ENCODE measurements at places on chromosomes 5 and 9.

- no peak for DNase-seq
Observed at GRCh38 chr9:126367616-126368015, 41.0 kb downstream of the MVB12B start.

DNA sequence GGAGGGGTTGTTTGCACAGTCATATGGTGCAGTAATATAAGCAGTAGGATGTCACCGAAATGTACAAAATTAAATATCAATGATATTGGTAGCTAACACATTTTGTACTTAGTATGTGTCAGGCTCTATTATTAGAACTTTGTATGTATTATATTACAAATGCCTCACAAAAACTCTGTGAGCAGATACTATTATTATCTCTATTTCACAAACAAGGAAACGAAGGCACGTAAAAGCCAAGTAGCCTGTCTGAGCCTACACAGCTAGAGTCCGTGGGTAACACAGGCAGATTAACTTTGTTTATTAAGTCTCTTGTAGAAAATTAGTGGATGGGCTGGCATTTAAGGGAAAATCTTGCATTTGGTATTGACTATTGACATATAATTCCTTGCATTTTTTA is 284.3 kb upstream of the DAB2 start:
- DNase-seq: no peak

- peak; percentile 41 for DNase-seq
Observed at GRCh38 chr9:91843623-91844148, 106.3 kb downstream of the ROR2 start.

DNA sequence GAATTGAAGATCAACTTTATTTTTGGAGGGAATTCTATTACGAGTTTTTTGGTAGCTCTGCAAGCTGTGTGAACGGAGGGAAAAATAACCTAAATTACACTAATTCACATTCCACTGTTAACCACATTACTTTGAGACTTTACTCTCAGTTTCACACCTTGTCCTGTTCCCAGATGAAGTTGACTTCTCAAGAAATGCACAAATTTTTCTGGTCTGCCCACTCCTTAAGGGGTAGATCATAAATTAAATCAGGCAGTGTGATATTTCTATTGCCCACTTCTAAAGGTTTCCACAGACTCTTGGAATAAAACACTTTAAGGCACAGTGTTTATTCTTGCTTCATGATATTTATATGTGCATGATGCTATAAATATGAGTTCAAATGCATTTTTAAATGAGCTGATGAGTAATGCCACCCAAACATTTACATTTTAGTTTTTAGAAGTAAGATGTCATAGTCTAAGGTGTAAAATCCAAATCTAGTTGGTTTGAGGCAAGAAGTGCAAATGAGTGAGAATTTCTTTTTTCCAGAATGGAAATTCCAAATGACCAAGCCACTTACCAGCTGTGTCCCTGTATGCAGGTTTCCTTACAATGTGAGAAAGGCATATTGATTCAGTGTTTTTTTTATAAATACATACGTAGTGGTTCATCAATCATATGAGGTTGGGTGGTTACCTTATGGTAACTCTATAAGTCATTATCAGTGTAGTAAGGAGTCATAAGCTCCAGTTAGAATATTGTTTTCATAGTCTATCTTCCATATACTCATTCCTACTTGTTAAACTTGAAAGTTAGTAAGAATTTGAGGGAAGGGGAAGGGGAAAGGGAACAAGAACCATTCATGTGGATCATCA is 437.7 kb upstream of the MEF2C start:
- no peak for DNase-seq

DNA sequence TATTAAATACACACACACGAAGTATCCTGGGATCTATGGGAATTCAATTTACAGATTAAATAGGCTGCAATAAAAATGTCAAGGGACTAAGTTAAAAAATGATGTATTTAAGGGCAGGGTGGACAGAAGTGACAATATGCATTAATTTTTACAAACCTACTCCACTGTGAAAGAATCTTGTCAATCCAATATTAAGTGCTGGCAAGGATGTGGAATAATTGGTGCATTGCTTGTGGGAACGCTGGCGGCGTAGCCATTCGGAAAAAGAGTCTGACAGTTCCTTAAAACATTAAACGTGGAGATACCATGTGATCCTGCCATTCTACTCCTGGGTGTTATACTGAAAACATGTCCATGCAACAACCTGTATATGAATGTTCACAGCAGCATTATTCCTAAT is 4.2 kb downstream of the CDC14B start:
- DNase-seq: no peak

DNA sequence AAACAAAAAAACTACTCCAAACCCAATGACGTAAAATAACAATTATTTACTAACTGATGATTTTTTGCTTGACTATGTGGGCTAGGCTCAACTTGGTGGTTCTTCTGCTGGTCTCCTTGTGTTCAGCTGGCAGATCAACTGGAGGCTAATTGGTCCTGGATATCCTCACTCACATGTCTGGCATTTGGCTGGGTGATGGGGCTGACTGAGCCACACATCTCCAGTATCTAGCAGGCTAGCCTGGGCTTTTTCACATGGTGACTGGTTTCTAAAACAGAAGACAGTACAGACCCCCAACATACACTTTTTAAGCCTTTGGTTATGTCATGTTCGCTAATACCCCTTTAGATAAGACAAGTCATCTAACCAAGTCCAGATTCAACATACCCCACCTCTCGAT is 104.7 kb upstream of the PRRC1 start:
- no peak for DNase-seq

DNA sequence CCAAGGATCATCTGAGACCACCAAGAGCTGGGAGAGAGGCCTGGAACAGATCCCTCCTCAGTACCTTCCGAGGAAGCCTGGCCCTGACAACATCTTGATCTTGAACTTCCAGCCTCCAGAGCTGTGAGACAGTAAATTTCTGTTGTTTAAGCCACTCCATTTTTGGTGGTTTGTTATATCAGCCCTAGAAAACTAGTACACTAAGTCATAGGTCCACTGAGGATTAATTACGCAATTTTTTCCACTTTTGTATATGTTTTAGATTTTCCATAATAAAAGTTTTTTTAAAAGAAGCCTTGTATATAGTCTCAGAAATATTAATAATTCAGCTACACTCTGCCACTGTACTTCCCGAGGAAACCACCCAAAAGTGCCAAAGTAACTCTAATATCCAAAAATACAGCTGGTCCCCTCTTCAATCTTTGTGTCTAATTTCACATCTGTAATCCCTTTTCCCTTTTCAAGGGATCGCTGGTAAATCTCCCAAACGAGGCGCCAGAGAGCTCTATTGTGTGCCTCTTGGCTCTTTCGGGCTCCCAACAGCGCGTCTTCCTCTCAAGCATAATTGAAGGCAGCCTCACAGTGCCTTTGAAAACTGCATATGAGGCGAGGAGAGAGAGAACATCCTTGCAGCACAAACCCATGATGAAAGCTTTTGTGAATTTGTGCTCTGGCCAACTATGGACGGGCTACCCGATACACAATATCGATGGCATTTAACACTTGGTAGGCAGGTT is 32.7 kb downstream of the PRUNE2 start:
- peak; percentile 35 for DNase-seq

GRCh38 chr9:120710110-120710981 is 3.9 kb downstream of the MEGF9 start:
- peak; percentile 67 for DNase-seq

DNA sequence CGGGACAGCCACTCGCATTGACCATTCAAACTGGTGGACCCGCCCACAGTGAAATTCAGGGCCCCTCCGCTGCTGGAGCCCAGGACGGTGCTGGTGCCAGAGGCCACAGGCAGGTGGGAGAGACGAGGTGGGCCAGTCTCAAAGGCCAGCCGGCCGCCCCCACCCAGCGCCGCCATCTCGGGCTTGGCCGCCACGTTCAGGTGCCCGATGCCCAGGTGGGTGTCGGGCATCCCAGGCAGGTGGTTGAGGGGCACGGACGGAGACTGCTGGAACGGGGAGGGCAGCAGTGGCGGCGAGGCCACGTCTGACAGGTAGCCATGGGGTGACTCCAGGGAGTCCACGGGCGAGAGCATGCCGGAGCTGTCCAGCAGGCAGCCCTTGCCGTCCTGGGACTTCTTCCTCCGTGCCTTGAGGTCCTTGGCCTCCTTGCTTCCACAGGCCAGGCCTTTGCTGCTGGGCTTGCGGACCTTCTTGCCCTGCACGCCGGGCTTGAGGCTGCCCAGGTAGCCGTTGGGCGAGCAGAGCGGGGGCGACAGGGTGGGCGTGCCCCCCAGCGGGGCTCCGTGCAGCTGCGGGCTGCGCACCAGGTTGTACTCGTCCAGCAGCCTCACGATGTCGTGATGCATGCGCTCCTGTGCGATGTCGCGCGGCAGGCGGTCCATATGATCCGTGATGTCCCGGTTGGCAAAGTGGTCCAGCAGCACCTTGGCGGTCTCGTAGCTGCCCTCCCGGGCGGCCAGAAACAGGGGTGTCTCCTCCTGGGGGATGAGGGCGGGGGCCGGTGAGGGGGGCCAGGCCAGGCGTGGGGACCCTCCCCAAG is 14.2 kb upstream of the SEC16A start:
- DNase-seq: no peak

GRCh38 chr5:154625031-154625430 is 130.1 kb upstream of the LARP1 start:
- no peak for DNase-seq

GRCh38 chr5:81553567-81554212 is 159.8 kb upstream of the ACOT12 start:
- no peak for DNase-seq

GRCh38 chr5:9712911-9713310 is 82.8 kb upstream of the TAS2R1 start:
- DNase-seq: no peak

- no peak for DNase-seq
Observed at GRCh38 chr5:111730659-111731382, 26.2 kb downstream of the NREP start.

DNA sequence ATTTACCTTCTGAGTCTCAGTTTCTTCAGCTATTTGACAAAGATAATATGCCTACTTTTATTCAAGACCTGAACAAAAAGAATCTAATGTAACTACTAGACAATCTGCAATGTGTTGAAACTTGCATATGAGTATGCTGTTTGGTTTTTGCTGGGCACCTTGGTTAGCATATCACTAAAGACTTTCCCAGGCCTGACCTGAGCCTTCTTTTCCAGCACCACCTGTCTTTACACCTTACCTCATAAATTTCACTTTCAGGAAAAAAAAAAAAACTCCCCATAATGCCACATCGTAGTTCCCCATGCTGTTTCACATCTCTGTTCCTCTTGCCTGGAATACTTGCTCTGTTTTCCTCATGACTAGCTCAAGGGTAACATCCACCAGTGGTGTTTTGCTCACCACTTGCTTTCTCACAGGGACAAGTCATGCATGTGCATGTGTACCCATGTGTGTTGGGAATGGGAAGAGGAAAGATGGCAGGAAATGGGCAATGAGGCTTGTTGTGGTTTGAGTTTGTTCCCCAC is 45.6 kb upstream of the TLE4 start:
- no peak for DNase-seq

GRCh38 chr5:101608322-101608721 is 687.8 kb downstream of the SLCO4C1 start:
- DNase-seq: no peak
